CD4-positive, alpha-beta T cell treated with Interleukin-15 for 1 hour (primary cell): ENCODE measurements at places on chromosomes 2 and 18.

DNA sequence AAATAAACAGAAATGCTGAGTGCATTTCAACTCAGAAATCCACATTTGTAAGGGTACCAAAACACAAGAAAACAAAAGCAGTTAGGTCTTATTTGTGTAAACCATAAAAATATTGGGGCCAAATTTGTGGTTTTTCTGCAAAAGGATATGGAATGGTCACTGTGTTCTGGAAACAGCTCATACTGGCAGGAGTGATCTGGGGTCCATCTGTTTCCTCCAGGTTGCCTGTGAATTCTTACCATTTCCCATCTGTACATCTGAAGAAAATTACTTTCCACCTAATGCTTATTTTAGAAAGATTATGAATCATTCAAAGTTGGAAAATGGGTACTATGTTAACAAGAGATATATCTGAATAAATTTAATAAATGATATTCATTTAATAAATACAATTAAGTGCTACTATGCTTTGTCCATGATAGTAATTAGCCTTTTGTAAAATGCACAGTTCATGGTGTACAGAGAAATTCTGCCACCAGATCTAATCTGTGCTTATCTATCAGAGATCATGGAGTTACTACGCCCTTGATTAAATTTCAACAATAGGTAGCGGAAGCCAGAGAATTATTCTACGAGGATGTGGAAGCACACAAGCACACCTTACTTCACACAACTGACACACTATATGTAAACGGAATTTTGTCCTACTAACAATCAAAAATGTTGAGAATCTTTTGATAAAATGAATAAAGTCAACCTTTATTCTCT is 10.9 kb downstream of the ALS2 start:
- no peak for DNase-seq

GRCh38 chr2:235460548-235461047 is 33.2 kb upstream of the AGAP1 start:
- no peak for DNase-seq

- DNase-seq = no peak
These were observed 268.4 kb downstream of the TCF4 start for GRCh38 chr18:55319459-55320193.

- DNase-seq = no peak
These were observed 133.5 kb downstream of the TMEM182 start for GRCh38 chr2:102895376-102895775.

DNA sequence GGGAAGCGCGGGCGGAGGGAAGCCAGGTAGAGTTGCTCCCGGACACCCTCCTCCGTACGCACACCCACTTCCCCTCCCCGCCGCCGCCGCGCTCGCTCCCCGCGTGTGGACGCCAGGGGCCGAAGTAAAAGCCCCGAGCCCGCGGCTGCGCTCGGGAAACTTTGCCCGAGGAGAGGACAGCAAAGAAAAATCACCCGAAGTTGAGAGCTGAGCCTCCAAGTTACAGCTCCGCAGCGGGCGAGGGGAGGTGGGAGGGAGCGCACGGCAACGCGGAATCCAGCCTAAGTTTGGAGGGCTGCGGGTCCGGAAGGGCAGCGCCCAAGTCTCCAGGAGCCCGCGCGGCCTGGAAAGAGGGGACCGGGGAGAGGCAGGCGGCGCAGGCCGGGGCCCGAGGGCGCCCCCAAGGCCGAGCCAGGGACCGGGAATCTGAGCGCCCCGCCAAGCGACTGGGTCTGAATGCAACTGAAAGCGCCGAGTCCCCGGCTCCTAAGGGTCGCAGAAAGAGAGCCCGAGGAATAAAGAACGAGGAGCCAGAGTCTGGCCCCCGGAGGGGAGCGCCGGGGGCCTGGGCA is 706 bp upstream of the BCL11A start:
- DNase-seq = peak; percentile 48

GRCh38 chr18:60060026-60060425 is 160.2 kb downstream of the PMAIP1 start:
- DNase-seq = no peak

GRCh38 chr2:127235082-127235702 is 15.1 kb upstream of the CYP27C1 start:
- DNase-seq = no peak

DNA sequence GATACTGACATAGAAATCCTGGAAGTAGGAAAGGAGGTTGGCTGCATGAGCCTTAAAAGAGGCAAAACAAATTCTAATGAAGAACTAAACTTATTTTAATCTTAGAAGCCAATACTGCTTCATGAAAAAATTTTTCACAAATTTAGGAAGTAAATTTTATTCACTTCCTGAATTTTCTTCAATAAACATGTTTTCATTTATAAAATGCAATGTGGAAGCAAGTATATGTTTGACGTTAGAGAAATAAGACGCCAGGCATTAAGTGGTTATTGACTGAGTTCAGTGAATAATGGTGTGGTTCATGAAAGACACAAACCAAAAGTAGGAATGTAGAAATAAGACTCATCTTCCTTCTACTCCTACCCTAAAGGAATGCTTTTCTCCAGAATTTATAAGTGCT is 136.4 kb downstream of the USP34 start:
- DNase-seq = no peak

- no peak for DNase-seq
These were observed 67.8 kb upstream of the HDAC4 start for GRCh38 chr2:239468491-239469105.

- DNase-seq = no peak
These were observed 36.3 kb downstream of the HDHD2 start for GRCh38 chr18:47113796-47114540.

GRCh38 chr2:231341100-231341499 is 54.4 kb upstream of the B3GNT7 start:
- no peak for DNase-seq

- DNase-seq = no peak
These were observed 881 bp downstream of the PIKFYVE start for GRCh38 chr2:208266936-208267335.

DNA sequence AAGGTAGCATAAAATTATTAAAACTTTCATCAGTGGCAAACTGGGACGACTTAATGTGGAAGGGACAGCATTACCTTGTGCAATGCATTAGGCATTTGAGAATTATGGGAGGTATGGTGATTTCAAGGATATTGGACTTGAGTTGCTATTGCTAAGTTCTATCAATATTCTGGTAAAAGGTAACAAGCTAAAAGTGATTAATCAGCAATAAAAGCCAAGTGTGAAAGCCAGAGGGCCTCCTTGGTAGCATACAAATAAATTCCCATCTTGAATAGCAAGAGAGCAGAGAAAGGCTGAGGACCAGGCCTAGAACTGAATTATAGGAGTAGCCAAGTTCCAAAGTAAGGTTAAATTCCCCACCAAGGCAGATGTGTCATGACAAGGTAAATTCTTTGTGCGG is 74.2 kb upstream of the KCNH7 start:
- DNase-seq = no peak

DNA sequence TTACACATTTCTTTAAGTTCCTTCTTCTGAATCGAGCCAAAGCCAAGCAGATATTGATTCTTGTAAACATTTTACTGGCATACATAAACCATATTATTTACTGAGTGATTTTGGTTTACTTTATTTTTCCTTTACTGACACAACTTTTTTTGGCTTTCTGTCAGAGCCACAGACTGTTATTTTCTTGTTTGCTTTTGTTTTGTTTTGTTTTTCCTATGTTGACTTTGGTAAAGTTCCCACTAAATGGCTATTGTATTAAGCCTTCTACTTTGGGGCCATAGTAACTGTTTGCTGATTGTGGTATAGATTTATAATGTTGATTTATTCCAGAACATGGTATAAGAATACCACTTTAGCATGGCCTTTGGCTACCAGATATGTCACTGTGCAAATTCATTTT is 419.4 kb downstream of the DCDC2C start:
- DNase-seq = no peak

DNA sequence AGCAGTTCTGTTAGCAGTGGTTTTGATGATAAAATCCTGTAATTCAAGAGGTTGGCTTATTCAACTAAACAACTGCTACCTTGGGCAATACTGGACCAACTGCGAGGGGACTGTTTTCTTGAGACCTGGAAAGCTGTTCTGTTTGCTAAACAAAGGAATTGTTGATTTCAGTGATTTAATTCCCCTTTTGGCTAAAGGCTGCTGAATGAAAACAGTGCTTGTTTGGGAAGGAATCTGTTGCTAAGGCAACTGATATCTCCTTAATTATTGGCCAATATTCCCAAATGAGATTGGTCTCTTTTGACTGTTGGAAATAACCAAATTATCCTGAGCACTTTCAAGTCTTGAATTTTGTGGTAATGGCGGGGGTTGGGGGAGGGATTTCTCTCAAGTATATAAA is 136.8 kb downstream of the CAMKMT start:
- no peak for DNase-seq

DNA sequence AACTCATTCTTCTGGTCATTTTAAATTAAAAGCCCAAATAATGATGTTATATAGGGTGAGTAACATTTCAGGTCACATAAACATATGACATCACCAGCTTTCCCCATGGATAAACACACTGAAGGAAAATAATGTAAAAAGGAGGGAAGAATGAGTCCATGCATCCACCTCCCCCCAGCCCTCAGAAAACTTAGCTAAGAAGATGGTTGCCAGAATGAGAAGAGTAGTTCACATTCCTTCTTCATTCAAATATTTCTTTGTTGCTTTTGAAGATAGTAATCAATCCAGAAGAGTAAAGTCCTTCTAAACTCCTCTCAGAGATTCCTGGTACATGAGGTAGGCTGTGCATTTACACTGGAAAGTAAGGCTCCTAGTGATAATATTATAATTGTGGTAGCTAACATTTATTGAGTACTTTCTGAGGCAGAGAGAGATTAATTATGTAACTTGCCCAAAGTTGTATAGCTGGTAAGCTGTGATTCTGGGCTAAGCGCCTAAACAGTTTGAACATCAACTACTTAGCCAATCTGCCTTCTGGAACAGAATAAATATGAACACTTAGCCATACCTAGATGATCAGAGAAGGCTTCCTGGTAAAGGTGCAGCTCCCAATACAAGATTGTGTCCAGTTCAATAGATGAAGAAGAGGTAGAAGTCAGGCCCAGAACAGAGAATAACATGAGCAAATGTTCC is 256.7 kb upstream of the FN1 start:
- no peak for DNase-seq

GRCh38 chr18:76363436-76364120 is 131.5 kb downstream of the ZNF516 start:
- no peak for DNase-seq

DNA sequence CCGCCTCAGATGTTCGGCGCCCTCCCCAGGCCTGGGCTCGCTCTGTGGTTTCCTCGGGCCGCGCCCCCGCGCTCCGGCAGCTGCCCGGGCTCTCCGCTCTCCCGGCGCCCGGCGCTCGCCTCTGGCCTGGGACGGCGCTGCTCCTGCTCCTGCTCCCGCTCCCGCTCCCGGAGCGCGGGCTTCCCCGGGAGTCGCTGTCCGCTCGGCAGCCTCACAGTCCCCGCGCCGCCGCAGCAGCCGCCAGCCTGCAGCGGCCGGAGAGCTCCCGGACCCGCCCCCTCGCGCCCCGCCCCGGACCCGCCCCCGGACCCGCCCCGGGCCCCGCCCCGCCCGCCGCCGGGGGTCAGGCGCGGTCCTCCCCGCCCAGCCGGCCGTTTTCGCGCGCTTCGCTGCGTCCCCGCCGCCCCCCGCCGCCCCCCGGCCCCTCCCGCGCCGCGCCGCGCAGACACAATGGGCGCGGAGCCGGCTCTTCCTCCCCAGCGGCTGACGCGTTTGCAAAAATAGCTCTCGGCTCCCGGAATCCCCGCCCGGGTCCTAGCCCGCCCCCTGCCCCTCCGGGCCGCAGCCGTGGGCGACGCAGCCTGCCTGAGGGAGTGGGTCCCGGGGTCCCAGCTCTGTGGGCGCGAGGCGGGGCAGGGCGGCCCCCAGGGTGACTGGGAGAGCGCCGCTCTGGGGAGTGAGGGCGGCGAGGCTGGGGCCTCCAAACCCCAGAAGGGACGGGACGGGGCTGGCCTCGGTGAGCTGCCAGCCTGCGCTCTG is at the start of gene ARL4C:
Gene ARL4C (minus strand): TSS at position 247 of the 759 bp plus-strand sequence. CDS start 495 bp downstream, outside the sequence.
- DNase-seq = peak; percentile 77

- no peak for DNase-seq
These were observed 127.8 kb downstream of the AGPS start for GRCh38 chr2:177520324-177520723.

- no peak for DNase-seq
These were observed 70.6 kb upstream of the RAB6C start for GRCh38 chr2:129908721-129909373.

DNA sequence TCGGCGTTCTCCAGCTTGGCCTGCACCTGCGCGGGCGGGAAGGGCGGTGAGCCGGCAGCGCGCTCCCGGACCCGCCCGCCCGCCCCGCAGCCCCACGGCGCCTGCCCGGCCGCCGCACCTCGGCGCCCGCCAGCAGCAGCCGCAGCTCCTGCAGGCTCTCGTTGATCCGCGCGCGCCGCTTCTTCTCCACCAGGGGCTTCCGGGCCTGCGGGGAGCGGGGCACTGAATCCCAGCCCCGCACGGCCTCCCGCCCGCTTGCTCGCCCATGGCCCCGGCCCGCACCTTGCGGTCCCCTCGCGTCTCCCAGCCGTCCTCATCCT is 335 bp downstream of the HES6 start:
- no peak for DNase-seq

DNA sequence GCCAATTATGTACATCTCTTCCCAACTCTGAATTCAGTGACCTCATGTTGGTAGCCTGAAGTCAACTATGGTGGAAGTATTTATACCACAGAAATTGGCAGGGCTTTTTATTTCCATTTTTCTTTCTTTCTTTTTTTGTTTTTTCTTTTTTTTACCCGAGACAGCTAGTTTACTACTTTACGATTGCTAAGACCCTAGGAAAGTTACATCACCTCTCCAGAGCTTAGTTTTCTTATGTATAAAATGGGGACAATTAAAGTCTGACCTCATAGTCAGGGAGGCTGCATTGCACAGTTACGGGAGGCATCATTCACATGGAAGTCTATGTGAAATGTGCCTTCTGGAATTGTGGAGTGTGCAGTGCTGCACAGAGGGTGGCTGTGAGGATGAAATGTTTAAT is 194.3 kb downstream of the MTX2 start:
- no peak for DNase-seq

GRCh38 chr2:69560147-69560482 is 83.4 kb downstream of the AAK1 start:
- DNase-seq = no peak

- no peak for DNase-seq
These were observed 71.4 kb downstream of the WDSUB1 start for GRCh38 chr2:159215116-159215515.

DNA sequence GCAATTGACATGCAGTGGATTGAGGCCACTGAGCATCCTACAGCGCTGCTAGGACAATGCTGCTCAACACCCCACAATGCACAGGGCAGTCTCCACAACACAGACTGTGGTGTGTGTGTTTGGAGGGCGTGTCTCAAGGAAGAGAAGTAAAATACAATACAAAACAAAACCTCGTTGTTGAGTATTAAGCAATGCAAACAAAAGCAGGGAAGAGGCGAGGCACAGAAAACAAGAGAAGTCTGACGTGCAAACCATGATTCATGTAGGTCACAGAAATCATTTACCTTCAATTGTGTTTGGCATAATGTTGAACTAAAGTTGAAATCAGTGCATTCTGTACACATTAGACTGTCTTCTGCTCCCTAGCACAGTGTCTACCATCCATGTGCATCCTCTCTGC is 260.9 kb downstream of the PHLPP1 start:
- no peak for DNase-seq

GRCh38 chr2:15636972-15637785 is 45.5 kb downstream of the DDX1 start:
- DNase-seq = peak; percentile 45
